Stimulated activated CD8-positive, alpha-beta memory T cell treated with anti-CD3 and anti-CD28 coated beads, Interleukin-15, amount 100 ng/mL, for 1 hour (primary cell): ENCODE measurements at places on chromosomes 4 and X.
A peak's percentile ranks its signal among the peaks of the same experiment; 100 is the strongest.

GRCh38 chr4:147104768-147105167 is 159.1 kb upstream of the TTC29 start:
- DNase-seq: no peak

DNA sequence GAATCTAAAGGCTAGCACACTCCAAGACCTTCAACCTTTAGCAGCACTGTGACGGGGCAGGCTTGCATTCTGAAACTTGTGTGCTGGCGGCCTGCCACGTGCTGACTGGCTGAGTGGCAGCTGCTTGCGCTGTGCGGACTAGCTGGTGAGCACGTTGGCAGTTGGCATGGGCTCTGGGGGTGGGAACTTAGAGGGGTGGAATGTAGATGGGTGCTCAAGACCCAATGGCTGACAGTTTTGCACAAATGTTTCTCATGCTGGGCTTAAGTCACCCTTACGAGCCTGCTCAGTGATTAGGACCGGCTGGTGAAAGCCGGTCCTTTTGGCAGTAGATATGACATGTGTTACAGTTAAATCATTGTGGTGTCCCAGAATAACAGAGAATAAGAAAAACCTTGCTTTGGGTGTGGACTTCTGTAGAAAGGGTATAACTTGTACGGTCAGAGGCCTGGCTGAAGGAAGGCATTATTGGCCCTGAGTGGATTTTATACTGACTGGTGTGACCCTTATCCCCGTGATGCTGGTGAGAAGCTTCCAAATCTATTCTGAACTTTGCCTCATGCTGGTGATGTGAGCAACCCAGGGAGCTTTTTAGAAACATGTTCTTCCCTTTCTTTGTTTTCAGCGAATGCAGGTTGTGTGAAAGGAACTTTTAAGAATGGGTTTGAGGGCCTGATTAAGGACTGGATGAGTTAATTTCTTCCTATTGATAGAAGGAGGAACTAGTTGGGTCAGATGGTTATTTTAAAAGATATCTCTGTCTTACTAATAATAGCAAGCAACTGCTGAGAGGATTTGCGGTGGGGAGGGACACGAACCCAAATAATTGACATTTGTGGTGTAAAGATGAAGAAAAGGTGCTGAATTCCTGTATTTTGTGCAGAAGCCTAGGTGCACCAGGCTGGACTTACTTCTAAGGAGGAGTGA is 107.4 kb upstream of the SLC4A4 start:
- DNase-seq: no peak

DNA sequence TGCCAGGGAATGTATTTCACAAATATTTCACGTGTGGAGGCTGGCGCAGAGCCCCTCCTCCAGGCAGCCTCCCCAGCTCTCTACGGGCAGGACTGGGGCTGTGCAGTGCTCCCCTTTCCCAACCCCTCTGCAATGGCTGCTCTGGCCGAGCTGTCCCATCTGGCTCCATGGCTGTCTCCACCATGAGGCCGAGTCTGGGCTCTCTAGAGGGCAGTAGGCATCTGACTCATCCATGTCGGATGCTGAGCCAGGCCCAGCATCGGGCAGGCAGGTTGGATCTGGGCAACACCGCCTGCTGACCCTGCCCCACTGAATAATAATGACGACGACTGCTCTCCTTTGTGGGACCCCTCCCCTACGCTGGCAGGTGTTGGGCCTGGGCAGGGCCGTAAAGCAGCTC is 11.0 kb upstream of the SH3TC1 start:
- no peak for DNase-seq

- no peak for DNase-seq
These were observed 73.9 kb downstream of the SLC2A9 start for GRCh38 chr4:9947168-9948062.

DNA sequence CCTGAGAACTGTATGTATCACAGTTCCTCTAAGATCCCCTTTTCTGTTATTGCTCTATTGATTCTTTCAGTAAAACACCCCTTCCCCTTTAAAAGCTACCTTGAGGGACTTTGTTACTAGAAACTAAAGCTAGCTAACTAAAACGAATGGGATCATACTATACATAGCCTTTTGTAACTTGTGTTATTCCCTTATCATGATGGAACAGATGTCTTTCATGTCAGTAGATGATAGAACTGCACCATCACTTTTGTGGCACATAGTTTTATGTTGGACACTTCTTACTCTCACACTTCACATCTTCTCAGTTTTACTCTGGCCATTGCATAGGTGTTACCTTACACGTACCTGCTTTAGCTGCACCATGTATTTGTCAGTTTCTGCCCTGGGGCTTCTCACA is 46.6 kb upstream of the PGRMC2 start:
- no peak for DNase-seq

GRCh38 chr4:41819621-41820020 is 71.1 kb upstream of the PHOX2B start:
- no peak for DNase-seq

DNA sequence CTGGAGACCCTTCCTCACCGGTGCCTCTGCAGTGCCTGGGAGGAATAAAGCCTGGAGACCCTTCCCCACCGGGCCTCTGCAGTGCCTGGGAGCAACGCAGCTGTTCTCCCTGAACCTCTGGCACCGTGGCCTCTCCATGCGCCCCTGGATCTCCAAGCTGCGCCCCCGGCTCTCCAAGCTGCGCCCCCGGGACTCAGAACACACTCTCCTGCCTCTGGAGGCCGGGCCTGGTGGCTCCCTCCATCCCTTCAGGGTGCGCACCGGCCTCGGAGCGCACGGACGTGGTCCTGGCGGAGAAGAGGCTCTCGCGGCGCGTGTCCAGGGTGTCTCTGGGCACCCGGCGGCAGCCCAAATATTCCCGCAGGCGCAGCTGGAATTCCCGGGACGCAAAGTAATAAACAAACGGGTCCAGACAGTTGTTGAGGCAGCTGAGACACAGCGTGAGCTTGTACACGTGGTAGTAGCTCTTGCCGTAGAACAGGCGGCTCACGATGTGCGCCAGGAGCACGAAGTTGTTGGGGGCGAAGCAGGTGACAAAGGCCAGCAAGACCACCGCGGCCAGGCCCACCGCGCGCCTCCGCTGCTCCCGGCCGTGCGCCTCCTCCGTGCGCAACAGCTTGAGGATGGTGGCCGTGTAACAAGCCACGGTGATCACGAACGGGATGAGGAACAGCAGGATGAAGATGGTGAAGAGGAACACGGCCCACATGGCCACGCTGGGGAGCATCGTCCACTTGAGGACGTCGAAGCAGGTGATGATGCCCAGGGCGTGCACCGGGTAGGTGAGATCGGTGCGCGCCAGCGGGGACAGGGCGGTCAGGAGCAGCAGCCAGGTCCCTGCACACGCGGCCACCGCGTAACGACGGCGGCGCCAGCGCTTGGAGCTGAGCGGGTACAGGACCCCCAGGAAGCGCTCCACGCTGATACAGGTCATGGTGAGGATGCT is 12.8 kb upstream of the ASMTL start:
- no peak for DNase-seq

- no peak for DNase-seq
These were observed 44.5 kb downstream of the TRIM2 start for GRCh38 chr4:153248641-153249198.

DNA sequence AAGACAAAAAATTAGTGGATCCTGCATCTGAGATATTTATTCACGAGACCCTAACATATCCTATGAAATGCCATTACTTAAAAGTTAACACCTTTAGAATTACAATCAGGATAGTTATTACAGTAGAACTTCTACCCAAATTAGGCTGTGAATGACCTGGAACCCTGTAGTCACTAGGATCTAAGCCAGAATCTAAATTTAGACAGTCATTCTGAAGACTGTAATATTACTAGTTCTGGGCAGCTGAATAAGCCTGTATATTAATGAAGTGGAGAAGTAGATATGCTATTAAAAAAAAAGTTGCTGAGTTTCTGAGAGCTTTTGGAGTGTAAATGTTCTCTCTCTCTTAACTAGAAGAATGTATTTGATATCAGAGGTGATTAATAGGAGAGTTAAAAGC is 67.0 kb downstream of the FAM13A start:
- no peak for DNase-seq

DNA sequence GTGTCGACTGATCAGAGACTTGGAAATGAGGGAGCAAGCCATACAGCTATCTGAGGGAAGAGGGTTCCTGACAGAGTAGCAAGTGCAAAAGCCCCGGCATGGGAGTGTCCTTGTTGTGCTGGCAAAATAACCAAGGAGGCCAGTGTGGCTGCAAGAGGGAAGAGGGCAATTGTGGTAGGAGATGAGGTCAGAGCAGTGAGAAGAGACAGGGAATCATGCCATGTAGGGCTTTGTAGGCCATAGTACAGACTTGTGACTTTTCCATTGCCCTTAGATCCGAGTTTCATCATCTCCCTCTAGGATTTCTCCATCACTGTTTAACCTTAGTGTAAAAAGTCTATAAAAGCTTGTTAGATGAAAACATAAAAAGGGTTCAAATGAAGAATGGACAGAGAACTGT is 76.2 kb downstream of the DOCK11 start:
- no peak for DNase-seq

DNA sequence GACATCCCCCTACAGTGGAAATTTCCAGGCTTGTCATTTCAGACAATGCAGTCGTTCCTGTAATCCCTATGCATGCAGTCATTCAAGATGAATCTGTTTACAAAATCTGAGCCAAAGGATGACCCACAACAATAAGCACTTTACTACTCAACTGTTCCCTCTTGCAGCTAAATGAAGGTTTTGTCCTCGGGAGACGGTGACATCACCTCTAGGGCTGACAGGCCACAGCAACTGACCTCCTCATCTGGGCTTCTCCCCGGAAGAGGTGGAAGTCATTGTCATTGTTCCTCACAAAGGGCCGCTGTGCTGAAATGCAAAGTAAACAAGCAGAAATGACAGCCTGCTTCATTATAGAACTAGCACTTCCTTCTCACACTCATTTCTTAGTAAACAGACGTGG is 29.2 kb downstream of the CLRN2 start:
- no peak for DNase-seq

DNA sequence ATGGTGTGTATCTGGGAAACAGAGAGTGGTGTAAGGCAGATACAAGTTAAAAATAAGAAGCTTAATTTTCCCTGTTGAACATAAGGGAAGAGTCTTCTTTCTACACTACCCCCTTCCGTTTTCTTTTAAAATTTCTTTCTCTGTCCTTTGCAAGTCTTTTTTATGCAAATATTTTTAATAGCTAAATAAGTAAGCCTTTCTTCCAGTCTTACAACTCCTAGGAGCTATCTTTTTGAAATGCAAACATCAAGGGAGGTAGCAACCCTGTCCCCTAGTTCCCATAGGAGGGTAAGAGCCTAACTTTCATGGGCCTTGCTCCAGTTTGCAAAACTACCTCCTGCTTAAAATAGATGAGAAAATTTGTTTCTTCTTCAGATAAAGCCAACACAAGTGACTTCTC is 121.5 kb downstream of the MBNL3 start:
- no peak for DNase-seq

- no peak for DNase-seq
These were observed 107.4 kb upstream of the STOX2 start for GRCh38 chr4:183797445-183798300.

DNA sequence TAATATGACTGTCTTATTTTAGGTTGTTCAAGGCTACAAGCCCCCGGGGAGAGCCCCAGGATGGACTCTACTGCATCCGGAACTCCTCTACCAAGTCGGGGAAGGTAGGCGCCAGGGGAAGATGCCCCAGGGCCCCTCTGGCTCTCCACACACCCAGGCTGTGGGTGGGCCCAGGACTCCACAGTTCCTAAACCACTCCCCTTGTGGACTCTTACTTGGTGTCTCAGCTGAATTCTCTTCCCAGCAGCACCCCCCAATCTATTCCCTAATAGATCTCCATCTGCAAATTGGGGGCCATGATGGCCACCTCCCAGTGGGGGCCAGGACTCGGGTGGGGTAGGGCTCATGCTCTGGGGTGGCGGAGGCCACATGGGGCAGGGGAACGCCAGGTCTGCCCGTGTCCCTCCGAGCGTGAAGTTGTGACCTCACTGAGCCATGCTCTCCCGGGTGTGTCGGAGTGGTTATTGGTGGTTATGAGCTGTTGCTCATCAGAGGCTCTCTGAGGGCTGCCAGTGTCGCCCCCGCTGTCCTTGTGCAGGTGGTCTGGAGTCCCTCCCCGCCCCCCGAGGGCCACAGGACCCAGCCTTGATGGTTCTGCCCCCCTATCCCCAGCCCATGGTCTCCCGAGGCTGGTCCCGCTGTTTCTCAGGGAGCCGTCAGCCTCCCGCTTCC is 11.2 kb upstream of the ADD1 start:
- DNase-seq: no peak

DNA sequence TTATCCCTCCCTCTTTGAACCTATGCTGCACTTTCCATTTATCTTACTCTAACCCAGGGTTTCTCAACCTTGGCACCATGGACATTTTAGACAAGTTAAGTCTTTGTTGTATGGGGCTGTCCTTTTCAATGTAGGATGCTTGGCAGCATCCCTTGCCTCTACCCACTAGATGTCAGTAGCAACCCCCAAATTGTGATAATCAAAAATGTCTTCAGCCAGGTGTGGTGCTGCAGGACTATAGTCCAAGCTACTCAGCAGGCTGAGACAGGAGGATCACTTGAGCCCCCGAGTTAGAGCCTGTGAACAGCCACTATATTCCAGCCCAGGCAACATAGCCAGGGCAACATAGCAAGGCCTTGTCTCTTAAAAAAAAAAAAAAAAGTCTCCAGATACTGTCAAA is 7.0 kb downstream of the LRCH2 start:
- no peak for DNase-seq

- no peak for DNase-seq
These were observed 12.0 kb upstream of the UFSP2 start for GRCh38 chr4:185437809-185438208.

- DNase-seq: no peak
These were observed 18.6 kb upstream of the CLNK start for GRCh38 chr4:10703156-10703555.

GRCh38 chr4:168028970-168029597 is 63.3 kb upstream of the ANXA10 start:
- no peak for DNase-seq

GRCh38 chrX:70762285-70762684 is 146.2 kb downstream of the TEX11 start:
- DNase-seq: no peak

DNA sequence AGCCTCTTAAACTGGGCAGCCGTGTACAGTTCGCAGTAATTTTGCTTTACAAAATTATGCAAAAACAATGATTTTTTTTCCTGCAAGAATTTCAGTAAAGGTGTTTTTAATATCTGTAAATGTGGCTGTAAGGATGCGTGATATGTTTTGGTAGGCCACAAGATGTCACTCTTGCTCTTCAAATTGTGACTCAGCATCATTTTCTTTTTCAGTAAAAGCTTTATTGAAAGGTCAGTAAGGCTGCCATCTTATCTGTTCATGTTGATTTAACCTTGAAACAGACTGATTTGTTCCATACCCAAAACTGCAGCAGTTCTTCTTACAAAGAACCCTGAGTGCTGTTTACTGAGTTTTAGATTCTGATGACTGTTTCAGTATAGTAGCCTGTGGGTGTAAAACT is 39.9 kb downstream of the TXLNG start:
- DNase-seq: no peak

- DNase-seq: no peak
These were observed 185.4 kb downstream of the SOWAHB start for GRCh38 chr4:76712564-76712963.

GRCh38 chrX:129606918-129607317 is 47.8 kb downstream of the APLN start:
- DNase-seq: peak; percentile 34

GRCh38 chr4:52863324-52863723 is 1.2 kb downstream of the RASL11B start:
- no peak for DNase-seq
